ENCODE measurements at places on chromosomes 7 and 10. TPM values are rescaled to one million over a fixed set of nuclear protein-coding genes. Genes with fewer than 3 reads are reported as not detected.
A peak's percentile ranks its signal among the peaks of the same experiment; 100 is the strongest.

Gene DRGX
- polyA plus RNA-seq, result 0.78 TPM

Gene RPP30
- 36.2 TPM for polyA plus RNA-seq

Gene SYNPO2L
- polyA plus RNA-seq, result 0.51 TPM

Gene SHLD2
- polyA plus RNA-seq, result 35.9 TPM

Gene KAZALD1
- polyA plus RNA-seq, result 29.0 TPM

Gene CELF2
- 14.9 TPM for polyA plus RNA-seq

Gene PIK3CG
- 2.7 TPM for polyA plus RNA-seq

Gene TBRG4
- 67.4 TPM for polyA plus RNA-seq

Gene HPSE2
- 6.9 TPM for polyA plus RNA-seq

Gene SPDYE9
- 0.37 TPM for polyA plus RNA-seq

Gene TSPAN12
- 99.6 TPM for polyA plus RNA-seq

Gene LFNG
- polyA plus RNA-seq, result 27.3 TPM

Gene TNS3
- 66.7 TPM for polyA plus RNA-seq

- DNase-seq, result peak; percentile 75
Observed at GRCh38 chr7:151251689-151252560, 3.4 kb upstream of the SMARCD3 start.

DNA sequence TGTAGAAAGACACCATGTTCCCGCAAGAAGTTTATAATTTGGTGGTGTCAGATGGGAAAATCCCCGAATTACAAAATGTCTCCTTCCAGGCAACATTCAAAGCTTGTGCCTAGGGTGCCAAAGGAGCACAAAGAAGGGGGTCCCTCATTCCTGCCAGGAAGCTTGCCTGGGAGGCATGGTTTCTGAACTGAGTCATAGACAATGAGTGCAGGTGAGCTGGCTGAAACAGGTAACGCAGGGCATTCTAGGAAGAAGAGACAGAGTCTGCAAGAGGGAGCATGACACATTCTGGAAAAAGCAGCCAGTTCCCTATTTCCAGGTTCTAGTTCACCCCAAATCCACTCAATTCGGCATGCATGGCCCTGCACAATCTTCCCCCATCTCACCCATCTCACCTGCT lies 11.9 kb upstream of the CALU start:
- no peak for DNase-seq

DNA sequence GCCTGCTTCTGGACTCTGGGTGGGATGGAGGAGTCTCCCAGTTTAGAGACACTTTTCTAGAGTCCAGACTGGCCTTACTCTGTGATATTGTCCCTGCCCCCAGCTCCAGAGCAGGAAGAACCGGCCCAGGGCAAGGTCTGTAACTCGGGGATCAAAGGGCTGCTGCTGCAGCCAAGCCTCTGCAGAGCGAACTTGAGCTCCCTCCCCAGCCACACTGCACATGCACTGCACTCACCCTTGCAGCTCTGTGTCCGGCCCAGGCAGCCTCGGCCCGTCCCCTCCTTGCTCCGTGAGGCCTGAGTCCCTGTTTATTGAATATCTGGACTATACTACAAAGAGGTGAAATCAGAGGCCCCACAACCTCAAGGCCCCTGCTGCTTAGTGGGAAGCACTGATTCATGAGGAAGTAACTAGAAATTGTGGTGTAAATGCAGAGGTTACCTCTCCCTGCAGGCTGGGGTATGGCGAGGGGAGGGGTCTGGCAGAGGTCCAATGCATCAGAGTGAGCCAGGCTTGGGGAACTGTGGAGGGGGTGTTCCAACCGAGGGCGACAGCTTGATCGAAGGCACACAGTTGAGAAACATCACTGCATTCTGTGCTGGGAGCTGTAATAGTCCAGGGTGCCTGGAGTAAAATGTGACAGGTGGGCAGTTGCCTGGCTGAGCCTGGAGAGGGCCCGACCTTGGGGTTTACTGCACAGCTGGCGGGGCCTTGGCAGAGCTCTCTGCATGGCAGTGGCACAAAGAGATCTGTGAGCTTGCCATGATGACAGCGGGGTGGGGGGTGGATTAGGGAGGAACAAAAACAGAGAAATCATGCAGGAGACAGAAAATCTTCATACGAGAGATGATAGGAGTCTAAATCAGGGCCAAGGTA lies 49.1 kb downstream of the AOC1 start:
- DNase-seq, result peak; percentile 66

GRCh38 chr10:16510843-16511242 lies 10.8 kb downstream of the C1QL3 start:
- no peak for DNase-seq

- DNase-seq, result no peak
Observed at GRCh38 chr7:24406053-24406788, 122.2 kb downstream of the NPY start.

- DNase-seq, result no peak
Observed at GRCh38 chr7:17044396-17044795, 162.6 kb upstream of the AGR3 start.

DNA sequence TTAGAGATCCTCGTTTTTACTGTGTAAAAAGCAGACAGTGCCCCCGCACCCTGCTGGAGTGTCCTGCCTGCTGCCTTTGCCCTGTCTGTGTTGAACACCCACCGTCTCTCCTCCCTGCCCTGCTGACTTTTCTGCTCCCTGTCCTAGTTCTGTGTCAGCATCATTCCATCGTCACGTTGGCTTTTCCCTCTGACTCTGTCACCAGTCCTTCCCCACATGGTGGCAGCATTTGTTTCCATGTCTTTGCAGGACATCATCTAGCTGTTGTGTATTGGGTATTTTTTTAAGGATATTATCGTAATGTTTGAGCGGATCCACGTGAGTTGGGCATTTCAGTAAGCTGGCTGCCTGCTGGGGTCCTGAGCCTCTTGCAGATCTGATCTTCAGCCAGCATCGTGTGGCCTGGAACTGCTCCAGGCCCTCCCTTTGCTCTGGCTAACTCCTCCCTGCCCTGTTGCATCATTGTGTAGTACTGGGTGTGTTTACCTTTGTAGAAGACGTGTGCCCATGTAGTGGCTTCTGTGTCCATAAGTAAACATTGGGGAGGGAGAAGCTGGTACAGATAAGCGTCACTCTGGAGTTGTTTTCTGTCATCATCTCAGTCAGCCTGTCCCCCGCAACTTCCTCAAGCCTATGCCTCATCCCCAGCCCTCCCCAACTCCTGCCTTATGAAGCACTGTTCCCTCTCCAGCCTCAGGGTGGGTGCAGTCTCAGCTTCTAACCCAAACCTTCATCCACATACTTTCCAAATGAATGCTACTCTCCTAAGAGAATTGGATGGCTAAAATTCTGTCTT lies 44.3 kb downstream of the TRRAP start:
- peak; percentile 4 for DNase-seq

DNA sequence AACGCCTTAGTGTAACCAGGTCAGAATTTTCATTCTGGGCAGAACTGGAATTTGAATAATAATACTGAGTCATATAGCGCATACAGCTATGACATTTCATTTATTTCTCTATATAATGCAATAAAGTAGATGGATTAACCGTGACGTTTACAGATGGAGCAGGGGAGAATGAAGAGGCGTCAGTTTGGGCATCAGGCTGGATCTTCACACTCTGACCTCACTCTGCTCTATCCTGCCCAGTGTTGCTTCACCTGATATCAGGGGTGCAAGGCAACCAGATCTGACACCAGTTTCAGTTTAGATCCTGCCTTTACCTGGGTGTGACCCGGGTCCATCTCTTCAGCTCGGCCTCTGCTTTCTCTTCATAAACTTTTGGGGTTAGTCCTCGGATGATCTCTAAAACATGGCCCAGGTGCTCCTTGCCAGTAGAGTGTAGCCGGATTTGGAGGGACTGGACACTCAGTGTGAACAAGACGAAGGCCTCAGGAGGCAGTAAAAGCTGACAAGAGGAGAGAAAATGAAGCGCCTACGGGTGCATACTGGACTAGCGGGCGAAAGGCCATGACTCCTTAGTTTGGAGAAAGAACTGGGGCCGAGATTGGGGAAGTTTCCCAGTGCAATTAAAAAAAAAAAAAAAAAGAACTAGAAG lies 1.4 kb upstream of the ZYX start:
- no peak for DNase-seq

DNA sequence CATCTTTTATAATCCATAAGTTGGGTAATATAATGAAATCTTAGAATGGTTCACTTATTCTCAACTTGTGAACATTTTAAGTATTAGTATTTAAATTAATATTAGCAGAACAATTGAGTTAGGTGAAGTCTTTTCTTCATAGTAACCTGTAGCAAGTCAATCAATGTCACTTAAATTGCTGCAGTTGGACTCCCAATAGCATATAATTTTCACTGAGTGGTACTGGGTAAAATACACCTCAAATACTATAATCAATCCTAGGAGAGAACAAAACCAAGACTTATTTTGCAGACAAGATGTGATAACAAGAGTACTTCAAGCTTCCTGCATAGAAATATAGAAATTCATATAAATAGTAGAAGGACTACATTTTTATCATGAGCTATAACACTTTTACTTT lies 677.9 kb upstream of the LRRN3 start:
- no peak for DNase-seq

GRCh38 chr10:27190508-27190907 lies 35.4 kb downstream of the MASTL start:
- no peak for DNase-seq

- DNase-seq, result no peak
Observed at GRCh38 chr7:116687801-116688201, 15.8 kb downstream of the MET start.

DNA sequence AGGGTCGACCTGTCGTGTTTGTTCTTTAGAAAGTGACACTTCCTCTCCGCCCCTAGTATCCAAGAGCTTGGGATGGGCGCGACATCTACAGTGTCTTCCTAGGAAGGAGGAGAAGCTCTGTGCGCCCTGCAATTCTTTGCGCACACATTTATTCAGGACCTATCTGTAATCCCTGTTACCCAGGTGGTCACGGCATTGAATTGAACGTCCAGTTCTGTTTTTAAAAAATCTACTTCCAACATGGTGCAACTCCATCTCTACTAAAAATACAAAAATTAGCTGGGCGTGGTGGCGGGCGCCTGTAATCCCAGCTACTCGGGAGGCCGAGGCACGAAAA lies 606 bp upstream of the LAMB1 start:
- DNase-seq, result no peak

DNA sequence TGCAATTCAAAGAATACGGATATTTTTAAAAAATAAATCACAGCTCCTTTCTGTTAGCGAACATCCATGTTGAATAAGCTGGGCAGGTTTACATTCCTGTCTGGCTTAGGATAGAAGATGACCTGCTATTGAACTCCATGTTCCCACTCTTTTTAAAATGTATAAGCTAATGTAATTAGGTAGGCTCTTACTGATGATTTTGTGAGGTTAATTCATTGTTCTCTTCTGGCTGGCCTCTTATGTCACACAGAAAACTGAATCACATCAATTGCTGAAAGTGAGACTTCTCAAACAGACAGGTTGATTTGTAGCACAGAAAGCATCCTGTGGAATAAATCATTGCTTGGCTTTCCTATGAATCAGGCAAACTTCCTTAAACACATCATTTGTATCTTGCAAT lies 24.2 kb downstream of the HGF start:
- DNase-seq, result no peak

DNA sequence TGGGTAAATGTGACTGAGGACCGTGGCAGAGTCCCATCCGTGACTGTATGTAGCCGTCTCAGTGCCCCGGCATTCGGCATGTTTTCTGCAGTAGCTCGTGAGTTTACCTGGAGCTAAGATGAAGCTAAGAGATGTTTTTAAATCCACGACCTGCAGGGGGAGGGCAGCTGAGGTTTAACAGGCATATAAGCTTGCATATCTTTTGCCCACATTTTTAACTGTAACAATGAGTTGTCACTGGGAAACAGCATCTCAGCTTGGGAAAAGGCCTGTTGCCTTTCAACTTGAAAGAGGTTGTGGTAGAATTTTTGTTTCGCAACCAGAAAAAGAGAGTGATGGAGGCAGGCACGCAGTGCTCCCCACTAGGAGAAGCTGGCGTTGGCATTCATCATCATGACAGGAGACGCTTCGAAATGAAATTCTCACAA lies 77.7 kb downstream of the CELF2 start:
- DNase-seq, result no peak

DNA sequence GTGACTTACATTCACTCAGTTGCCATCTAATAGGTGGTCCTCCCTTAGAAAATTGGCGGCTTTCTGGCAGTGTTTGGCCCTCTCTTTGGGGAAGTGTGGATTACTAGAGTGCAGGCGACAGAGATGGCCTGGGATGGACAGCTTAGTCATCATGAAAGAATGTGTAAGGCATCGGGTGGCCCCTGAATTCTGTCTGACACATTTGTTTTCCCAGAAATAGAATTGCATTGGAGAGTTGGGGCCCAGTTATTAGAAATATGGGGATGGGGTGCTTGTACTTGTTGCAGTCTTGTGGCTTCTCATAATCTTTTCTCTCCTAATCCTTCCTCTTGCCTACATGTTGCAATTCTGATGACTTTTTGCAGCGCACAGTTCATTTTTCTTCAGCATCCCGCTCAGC lies 13.8 kb downstream of the TCF7L2 start:
- no peak for DNase-seq
